ENCODE measurements at places on chromosomes 5 and 9. TPM values are rescaled to one million over a fixed set of nuclear protein-coding genes. Genes with fewer than 3 reads are reported as not detected.

The RASA1 gene
- 33.5 TPM for polyA plus RNA-seq

The NKD2 gene
- 15.2 TPM for polyA plus RNA-seq

The KIF4B gene
- 0.01 TPM for polyA plus RNA-seq

The SNCAIP gene
- 7.3 TPM for polyA plus RNA-seq

The GABRA6 gene
- polyA plus RNA-seq, result not detected

The EQTN gene
- polyA plus RNA-seq, result 0.34 TPM

The TCOF1 gene
- 23.9 TPM for polyA plus RNA-seq

DNA sequence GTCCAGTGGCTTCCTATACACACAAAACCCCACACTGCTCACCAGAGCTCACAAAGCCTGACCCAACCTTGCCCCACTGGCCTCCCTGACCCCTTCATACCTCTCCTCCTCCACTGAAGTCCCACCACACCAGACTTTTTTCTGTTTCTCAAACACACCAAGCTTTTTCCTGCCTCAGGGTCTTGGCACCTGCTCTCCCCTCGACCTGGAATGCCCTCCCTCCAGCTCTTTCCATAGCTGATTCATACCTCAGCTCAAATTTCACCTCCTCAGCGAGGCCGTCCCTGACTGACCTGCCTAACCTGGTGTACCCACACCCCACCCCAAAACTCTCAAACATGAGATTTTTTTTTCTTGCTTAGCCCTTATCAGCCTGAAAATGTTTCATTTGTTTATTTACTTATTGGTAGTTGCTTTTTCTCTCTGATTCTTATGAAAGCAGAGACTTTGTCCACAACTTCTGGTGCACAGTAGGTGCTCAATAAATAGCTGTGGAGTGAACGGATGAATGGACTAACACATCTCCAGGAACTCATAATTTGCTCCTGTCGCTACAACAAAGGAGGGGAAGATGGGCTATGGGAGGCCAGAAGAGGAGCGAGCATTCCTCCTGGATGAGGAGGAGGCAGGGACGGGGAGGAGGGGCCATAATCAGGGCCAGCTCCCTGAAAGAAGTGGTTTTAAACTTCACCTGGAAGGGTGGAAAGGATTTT lies 84.3 kb downstream of the SH3TC2 start:
- no peak for DNase-seq

- DNase-seq, result peak; percentile 51
These were observed 81.2 kb downstream of the ROR2 start for GRCh38 chr9:91868732-91869391.

DNA sequence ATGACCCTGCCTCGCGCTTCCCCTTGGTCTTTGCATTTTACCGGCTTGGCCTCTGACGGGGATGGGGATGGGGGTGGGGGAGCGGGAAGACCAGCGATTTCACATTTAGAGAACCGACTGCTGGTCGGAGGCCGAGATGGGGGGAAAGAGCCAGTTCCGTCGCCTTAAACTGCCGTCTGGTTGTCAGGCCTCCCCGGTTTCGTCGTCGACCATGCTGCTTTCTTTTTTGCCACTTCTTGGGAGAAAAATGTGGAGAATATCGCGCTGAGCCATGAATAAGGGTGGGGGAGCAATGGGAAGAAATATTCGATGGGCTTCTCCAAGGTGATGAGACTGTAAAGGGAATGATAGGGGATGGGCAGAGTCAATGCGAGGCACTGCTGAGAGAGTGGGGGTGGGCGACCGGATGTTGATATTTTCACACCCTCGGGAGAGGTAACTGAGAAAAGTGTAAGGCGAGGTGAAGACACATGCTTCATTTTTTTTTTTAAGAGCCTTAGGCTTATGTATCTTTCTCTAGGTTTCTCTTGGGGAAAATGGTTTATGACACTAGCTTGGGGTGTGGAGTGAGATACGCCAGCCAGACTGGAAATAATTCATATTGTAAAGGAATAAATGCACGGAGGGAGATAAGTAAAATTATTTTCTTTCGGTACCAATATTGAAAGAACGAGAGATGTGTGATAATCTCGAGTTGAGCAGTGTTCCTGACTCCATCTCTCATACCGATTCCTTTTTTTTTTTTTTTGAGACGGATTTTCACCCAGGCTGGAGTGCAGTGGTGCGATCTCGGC lies 1.1 kb downstream of the KIF2A start:
- DNase-seq, result no peak

DNA sequence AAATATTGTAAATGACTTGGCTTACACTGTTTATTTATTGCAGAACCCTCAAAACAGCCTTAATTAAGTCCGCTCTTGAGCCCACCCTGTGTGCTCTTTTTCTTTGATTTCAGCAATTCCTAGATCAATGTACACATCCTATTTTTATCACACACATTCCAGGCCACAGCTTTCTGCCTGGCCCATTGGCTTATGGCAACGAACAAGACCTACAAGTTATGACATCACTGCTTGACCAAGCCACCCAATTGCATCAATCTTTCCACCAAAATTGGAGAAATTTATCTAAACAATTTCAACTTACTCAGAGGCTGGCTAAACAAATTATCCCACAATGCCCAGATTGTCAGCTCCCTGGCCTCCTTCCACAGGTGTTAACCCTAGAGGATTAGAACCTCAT lies 158.4 kb downstream of the CPLANE1 start:
- DNase-seq, result no peak

GRCh38 chr5:95989283-95990048 lies 27.8 kb upstream of the ELL2 start:
- peak; percentile 21 for DNase-seq

DNA sequence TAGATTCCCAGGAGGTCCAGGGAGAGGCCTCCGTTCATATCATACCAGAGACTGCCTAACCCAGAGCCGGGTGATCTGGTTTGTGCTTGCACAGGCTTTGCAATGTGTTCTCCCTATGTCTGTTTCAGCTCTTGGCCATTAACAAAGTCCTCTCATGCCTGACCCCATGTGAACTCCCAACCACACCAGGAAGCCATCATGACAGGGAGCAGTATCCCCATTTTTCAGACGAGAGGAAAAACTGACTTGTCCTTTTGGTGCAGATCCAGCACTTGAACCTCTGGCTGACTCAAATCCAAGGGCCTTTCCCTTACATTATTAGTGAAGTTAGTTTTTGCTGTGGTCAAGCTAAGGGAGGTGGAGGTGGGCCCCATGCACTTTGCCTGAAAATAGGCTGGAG lies 58.4 kb downstream of the TEX10 start:
- no peak for DNase-seq

- no peak for DNase-seq
These were observed 194.8 kb upstream of the SLC30A5 start for GRCh38 chr5:68898951-68899471.

- no peak for DNase-seq
These were observed 9.9 kb upstream of the HSPA4 start for GRCh38 chr5:133041910-133042309.

DNA sequence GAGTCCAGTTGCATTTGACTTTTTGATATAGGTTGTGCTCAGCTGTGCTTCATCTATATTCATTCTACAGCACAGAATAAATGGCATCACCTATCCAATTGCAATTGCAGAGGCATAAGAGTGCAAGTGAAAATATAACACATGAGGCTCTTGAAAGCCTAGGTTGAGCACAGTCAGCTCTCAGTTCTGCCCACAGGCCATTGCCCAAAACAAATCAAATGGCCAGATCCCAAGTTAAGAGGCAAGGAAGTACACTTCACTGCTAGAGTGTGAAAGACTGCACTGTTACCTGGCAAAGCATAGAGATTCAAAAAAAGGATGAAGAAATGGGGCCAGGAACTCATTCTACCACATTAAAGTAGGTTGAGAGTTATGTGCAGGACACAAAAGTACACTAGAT lies 305.5 kb upstream of the SEMA6A start:
- no peak for DNase-seq

DNA sequence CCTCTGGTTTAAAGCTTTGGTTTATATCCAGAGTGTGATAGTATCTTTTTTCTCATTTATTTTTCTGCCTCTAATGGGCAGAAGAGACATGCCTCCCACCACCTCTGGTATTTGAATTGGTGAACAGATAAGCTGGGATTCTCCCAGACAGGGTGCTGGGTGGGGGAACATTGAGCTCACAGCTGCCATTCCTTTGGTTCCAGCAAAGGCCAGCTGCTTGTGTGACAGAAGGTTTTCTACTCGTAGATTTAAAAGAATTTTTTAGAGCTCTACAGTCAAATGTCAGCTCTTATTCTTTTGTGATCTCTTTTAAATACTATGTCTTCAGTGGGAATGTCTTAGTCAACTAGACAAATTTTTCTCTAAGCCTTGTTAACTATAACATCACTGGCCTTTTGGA lies 54.7 kb upstream of the ADAMTS16 start:
- no peak for DNase-seq

- DNase-seq, result no peak
These were observed 18.8 kb upstream of the HSD17B3 start for GRCh38 chr9:96320749-96321280.

- no peak for DNase-seq
These were observed 356.0 kb upstream of the PANK3 start for GRCh38 chr5:168935183-168935582.

DNA sequence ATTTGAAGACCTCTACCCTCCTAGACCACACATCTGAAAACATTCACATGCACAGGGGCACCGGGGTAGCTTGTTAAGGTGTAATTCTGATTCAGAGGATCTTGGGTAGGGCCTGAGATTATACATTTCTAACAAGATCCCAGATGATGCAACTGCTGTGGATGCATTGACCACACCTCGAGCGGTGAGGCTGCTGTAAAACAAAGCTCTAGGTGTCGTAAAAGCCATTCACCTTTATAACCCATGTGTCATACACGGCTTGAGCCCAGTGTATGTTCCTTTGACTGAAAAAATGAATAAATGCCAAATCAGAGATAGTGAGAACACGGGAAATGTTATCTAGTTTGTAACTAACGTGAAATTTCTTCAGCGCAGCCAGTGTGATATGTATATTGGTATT lies 1578.2 kb upstream of the WWC1 start:
- DNase-seq, result peak; percentile 64

- DNase-seq, result no peak
These were observed 534.5 kb downstream of the TMEM38B start for GRCh38 chr9:106228861-106229260.

GRCh38 chr9:35656831-35657545 lies 831 bp downstream of the RMRP start:
- DNase-seq, result peak; percentile 83

DNA sequence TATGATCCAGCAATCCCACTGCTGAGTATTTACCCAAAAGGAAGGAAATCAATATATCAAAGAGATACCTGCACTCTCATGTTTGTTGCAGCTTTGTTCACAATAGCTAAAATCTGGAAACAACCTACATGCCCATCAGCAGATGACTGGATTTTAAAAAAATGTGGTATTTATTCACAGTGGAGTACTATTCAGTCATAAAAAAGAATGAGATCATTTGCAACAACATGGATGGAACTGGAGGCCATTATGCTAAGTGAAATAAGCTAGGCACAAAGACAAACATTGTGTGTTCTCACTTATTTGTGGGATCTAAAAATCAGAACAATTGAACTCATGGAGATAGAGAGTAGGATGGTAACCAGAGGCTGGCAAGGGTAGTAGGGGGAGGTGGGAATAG lies 33.1 kb downstream of the CYSTM1 start:
- no peak for DNase-seq

DNA sequence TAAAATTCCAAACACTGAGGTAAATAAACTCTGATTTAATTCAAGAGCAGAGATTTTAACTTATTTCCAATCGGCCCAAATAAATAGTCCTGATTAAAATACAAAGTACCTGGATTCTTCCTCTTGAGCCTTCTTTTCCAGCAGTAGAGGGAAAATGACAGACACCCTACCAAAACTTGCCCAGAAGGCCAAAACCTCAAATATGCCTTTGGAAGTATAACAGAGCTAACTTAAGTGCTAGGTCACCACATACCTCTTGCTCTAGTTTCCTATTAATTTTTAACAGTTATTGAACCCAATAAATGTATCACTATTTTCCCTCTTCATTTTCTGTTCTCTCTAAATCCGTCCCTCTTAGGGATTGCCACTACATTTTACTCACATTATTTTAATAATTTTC lies 1.4 kb downstream of the BAAT start:
- no peak for DNase-seq

DNA sequence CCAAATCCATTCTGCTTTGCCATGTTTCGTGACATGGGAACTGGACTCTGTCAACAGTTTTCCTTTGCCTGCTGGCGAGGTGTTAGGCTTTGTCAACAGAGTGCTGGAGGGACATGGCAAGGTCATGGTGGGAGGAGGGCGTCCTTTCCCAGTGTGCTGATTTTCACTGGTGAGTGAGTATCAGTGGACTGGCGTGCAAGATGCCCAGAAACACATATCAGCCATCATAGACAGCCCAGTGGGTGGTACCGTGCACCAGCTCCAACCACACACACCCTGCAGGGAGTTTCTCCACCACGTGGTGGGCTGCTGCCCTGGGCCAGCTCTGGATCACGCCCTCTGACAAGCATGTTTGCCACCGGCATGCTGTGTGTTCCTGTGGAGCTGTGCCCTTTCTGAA lies 50.0 kb upstream of the ABL1 start:
- no peak for DNase-seq

DNA sequence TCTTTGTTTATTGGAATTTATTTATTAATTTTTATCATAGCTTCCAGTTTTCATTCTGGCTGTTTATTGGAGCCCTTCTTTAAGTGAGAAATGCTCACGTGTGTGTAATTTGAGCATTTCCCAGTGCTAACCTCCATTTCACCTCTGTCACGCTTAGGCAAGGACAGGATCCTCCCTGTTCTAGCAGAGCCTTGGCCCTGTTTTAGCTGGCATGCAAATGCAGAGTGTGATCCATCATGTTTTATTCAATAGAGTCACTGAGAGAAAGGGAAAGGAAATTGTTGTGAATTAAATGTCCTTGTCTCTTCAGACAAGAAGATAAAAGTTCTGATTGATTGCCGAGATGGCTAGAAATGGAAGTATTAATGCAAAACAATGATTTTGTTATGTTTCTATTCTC lies 137.3 kb upstream of the ACO1 start:
- DNase-seq, result no peak

DNA sequence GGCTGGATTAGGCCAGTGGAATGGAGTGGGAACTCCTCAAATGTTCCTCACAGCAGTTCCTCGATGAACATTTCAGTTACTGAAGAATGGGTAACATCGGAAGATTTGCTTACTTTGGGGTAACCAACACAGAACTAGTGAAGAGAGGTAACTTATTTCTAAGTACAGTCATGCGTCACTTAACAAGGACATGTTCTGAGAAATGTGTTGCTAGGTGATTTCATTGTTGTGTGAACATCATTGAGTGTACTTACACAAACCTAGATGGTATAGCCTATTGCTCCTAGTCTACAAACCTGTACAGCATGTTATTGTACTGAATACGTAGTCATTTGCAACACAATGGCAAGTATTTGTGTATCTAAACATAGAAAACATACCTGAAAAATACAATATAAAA lies 228.3 kb downstream of the MAST4 start:
- DNase-seq, result no peak

DNA sequence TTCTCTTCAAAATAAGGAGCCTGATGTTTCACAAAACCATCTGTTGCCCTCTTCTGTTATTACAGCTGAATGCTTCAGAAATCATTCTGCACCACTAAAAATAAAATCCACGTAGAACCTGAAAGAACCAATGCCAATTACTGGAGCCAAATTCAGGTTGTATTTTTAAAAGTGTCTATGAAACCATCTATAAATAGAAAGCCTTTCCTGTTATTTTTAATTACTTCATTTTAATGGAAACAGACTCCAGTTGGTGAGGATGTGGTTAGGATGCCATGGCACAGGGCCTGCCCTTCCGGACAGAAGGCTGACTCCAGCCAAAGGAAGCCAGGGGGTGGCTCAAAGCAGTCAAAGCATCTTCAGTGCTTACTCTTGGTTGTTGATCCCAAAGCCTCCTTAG lies 119.8 kb downstream of the TENT4A start:
- DNase-seq, result no peak

- DNase-seq, result peak; percentile 41
These were observed 494.6 kb downstream of the GADD45G start for GRCh38 chr9:90099262-90099963.

GRCh38 chr5:80998590-80998979 lies 38.4 kb downstream of the RASGRF2 start:
- no peak for DNase-seq

Data from large intestine (tissue), 12 donors.